Stromal cell of bone marrow (primary cell): ENCODE measurements at places on chromosomes 16 and 17.

GRCh38 chr16:4938683-4939030 is 1.7 kb upstream of the PPL start:
- DNase-seq: peak; percentile 28

GRCh38 chr17:20613905-20614304 is 34.4 kb downstream of the CDRT15L2 start:
- no peak for DNase-seq

DNA sequence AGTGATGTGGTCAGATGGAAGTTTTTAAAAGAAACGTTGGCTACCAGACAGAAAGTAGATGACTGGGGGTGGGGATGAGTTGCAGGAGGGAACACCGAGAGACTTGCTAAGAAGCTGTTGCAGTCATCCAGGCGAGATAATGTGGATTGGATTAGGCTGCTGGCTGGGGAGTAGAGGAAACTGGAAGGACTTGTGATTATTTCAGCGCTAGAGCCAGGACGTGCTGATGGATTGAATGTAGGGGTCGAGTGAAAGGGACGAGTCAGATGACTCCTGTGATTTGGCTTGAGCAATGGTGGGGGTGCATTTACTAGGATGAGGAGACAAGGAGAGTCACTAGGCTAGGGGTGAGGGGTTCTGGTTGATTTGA is 88.5 kb downstream of the CLEC16A start:
- peak; percentile 61 for DNase-seq

- DNase-seq: peak; percentile 100
Observed at GRCh38 chr17:12983991-12984884, 33.6 kb downstream of the ELAC2 start.

DNA sequence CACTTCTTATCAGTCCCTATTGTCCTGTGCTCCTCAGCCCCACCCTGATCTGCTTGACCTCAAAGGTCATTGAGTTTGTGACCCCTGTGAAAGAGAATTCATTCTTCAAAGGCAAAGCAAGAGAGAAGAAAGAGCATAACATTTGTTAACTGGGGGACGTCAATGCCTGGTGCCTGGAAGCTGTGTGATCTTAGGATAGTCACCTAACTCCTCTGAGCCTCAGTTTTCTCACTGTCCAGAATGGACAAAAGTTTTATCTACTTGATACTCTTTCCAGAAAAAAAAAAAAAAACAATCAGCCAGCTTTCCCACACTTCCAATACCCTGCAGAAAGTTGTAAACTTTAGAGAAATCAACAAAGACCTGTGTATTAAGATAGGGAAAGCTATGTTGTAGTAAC is 173.1 kb downstream of the C16orf78 start:
- no peak for DNase-seq

DNA sequence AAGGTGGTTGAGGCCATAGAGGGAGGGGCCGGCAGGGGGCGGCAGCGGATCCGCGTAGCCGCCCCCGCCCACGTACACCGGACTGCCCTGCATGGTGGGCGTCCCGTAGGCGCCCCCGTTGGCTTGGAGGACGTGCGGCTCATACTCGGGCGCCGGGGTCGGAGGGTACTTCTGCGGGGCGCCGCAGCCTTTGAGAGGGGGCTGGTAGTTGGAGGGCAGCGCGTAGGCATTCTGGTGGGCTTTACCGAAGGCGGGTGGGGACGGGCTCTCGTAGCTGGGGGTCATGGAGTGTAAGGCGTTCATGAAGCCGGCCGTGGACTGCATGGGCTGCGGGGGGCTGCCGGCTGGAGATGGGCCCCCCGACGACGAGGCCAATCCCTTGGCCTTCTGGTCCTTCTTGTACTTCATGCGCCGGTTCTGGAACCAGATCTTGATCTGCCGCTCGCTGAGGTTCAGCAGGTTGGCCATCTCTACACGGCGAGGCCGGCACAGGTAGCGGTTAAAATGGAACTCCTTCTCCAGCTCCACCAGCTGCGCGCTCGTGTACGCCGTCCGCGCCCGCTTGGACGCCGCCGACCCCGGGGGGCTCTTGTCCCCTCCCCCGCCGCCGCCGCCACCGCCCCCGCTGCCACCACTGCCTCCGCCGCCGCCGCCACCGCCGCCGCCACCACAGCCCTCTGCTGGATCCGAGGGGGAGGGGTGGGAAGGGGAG is 5.7 kb upstream of the HOXB2 start:
- DNase-seq: no peak

DNA sequence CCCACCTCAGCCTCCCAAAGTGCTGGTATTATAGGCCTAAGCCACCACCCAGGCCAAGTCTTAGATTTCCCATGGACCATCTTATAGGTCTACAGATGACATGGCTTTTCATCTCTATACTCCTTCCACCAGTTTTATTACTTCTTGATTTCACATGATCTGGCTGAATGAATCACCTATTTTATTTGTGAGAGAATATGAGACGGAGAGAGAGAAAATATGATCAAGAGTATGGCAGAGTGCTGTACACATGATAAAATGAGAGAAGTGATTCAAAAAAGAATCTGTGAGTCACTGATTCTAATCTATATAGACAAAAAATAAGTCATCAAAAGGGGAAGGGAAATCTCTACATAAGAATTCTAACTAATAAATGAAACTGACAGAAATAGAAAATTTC is 13.7 kb downstream of the ACSM1 start:
- DNase-seq: no peak

- DNase-seq: no peak
Observed at GRCh38 chr17:3963237-3964201, 718 bp downstream of the ATP2A3 start.

DNA sequence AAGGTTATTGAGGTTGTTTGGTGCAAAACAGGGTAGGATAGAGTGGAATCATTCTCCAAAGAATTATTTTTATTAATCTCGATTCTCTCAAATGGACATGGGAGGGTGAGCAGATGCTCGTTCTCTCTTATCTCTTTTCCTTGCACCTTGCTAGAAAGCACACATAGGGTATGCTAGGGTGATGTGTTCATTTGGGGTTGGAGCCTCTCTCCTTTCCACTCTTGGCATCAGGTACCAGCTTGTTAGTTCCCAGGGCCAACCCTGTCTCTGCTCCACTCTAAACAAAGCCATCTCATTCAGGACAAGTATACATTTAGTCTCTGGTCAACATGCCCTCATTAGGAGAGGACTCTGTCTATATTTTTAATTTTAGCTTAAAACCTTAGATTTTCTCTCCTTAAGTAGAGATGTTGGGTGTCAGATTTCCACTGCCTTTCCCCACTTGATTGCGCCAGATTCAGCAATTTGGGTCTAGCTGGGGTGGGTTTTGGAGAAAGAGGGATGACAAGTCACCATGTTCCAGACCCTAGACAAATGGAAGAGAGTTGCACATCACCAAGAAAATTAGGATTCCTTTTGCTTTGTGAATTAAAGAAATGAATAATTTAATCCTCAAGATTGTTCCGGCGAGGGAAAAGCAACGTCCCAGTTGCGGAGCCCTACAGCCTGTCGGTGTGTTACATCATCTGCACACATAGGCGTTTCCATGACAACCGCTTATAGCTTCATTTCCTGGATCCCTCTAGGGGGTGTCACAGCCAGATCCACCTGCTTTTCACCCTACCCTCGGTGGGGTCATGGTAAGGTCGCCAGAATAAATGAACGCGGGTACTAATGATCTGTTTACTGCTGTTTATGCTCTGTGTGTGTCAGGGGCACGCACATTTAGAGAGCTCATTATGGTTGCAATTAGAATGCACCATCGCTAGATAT is 41.6 kb downstream of the SNX11 start:
- no peak for DNase-seq

DNA sequence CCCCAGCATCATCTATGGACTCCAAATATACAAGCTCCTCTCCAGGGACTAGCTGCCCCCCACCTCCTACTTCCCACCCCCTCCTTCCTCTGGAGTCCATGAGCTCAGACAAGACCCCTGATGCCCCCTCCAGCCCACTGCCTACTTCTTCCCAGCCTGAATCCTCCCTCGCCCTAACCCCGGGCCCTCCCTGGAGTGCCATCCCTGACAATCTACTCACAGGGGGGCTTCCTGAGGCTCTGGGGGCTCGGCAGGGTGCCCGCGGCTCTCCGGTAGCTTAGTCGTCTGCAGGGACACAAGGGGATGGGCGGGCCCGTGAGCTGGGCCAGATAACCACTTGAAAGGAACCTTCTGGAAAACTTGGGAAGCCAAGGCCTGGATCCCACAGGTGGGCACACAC is 15.1 kb downstream of the MPP3 start:
- no peak for DNase-seq

DNA sequence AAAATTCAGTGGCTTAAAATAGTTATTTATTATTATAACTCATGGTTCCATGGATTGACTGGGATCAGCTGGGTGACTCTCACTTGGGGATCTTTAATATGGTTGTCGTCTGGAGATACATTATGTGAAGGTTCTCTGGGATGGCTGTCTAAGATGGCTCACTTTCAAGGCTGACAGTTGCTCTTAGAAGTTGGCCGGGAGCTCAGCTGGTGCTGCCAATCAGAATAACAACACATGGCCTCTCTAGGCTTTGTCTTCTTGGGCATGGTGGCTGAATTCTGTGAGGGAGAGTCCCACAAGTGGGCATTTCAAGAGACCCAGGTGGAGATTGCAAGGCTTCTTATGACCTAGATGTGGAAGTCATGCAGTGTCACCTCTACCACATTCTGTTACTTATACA is 269.7 kb downstream of the CA10 start:
- DNase-seq: no peak

- no peak for DNase-seq
Observed at GRCh38 chr16:24713379-24713778, 16.1 kb upstream of the TNRC6A start.

GRCh38 chr17:60901806-60902205 is 224.2 kb downstream of the BCAS3 start:
- DNase-seq: peak; percentile 59

- DNase-seq: no peak
Observed at GRCh38 chr16:53556521-53556920, 53.5 kb upstream of the AKTIP start.

GRCh38 chr16:20610211-20610891 is 34.2 kb upstream of the ACSM2B start:
- DNase-seq: no peak

DNA sequence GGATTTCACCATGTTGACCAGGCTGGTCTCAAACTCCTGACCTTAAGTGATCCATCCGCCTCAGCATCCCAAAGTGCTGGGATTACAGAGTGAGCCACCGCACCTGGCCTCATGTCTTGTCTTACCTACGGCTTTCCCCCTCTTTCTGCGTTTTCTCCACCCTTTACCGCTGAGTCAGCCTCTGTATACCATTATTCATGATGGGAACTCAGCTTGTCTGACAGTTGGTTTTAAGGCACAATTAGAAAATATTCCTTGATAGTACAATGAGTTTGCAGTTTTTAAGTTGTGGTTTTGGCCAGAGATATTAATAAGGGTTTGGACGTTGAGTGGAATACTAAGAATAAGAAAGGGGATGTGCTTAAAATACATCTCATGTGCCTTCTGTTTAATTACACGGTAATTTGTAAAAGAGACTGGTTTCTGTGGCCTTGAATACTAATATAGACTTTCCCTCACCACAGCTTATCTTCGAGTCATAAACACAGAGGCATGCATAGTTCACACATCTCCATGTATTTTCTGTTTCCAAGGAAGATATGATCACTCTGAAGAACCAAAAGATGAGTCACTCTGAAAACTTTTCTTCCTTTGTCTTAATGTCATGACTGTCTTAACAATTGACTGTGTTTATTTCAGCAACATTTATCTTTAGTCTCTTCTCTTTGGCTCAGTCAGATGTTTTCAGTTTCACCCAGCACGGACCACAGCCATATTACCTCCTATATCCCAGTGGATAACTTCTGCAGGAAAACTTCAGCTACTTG is 54.4 kb downstream of the PITPNC1 start:
- DNase-seq: peak; percentile 54

- DNase-seq: no peak
Observed at GRCh38 chr17:15261258-15261801, 3.8 kb downstream of the PMP22 start.

GRCh38 chr16:87835882-87836331 is 33.4 kb downstream of the SLC7A5 start:
- DNase-seq: no peak
